Activated naive CD4-positive, alpha-beta T cell treated with anti-CD3 and anti-CD28 coated beads for 36 hours (primary cell): ENCODE measurements at places on chromosomes 1 and 21. TPM values are rescaled to one million over a fixed set of nuclear protein-coding genes. Genes with fewer than 3 reads are reported as not detected.

DNA sequence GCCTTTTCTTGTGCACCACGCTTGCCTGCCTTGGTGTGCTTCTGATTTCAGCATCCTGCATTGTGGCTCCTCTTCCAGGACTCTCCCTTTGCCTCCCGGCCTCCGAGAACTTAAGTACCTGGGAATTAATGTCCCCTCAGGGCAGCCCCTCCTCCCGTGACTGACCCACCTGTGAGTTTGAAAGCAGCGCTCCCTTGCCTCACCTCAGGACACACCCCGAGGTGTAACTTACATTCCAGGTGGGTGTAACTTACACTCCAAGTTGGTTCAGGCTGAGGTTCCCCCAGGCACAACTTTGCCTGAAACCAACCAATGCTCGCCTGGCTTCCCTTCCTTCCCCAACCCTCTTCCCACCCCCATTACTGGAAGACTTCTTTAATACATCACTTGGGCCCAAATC, 161.4 kb downstream of the KAZN start:
- no peak overlapping the region for H3K27ac ChIP-seq
- no peaks in the 10 kb centered on the region for H3K4me1 ChIP-seq
- H3K27me3 ChIP-seq: peaks cover 15% of the 10 kb centered on the region
- DNase-seq: no peak
- no peaks in the 10 kb centered on the region for H3K36me3 ChIP-seq

GRCh38 chr1:164720440-164721227, 161.7 kb downstream of the PBX1 start:
- H3K36me3 ChIP-seq: no peaks in the 10 kb centered on the region
- no peak for DNase-seq
- peaks cover 7% of the 10 kb centered on the region for H3K4me1 ChIP-seq
- H3K27ac ChIP-seq: no peak overlapping the region

DNA sequence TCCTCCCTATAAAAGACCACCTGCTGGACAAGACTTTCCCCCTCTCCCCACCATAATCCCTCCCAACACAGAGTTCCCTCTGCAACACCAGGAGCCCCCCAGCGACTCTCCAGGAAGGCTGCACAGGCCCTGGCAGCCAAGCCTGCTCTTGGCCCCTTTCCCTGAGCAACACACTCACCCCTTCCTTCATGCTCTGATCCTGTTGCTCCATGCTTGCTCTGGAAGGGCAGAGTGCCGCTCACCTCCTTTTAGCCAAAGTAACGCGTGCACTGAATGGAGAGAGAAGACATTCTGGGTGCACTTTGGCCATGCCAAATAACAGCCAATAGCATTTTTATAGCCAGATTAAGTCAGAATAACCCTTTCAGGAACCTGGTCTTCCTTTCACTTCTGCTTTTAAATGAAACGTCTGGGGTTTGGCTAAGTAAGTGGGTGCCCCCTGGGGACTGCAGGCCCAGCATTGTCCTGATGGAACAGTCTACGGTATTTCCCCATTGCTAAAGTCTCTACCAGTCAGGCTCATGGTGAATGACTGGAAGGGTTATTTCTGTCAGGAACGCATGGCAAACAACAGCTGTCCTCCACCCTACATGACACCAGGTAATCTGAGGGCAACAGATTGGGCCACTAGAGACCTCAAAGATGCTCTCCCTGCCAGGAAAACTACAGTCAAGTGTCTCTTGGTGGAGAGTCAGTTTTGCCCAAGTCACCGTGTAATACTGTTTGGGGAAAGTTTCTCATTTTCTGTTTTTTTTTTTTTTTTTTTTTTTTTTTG, at the start of gene SLC2A5:
TSS of gene SLC2A5 (minus strand) at position 310 of the 775 bp plus-strand sequence. CDS start at position 211, 99 bp downstream.
- no peaks in the 10 kb centered on the region for H3K27me3 ChIP-seq
- no peak within 1 kb of the TSS for H3K4me3 ChIP-seq
- DNase-seq: no peak
- H3K36me3 ChIP-seq: no peaks in the 10 kb centered on the region
- H3K27ac ChIP-seq: no peak within 1 kb of the TSS

- peaks cover 35% of the 10 kb centered on the region for H3K4me1 ChIP-seq
- peak; percentile 19 for DNase-seq
- peaks cover 43% of the 10 kb centered on the region for H3K36me3 ChIP-seq
- H3K27me3 ChIP-seq: no peaks in the 10 kb centered on the region
- H3K4me3 ChIP-seq: peak overlapping the region; percentile 52
Observed at GRCh38 chr1:62439652-62440371, 3.0 kb downstream of the USP1 start.

DNA sequence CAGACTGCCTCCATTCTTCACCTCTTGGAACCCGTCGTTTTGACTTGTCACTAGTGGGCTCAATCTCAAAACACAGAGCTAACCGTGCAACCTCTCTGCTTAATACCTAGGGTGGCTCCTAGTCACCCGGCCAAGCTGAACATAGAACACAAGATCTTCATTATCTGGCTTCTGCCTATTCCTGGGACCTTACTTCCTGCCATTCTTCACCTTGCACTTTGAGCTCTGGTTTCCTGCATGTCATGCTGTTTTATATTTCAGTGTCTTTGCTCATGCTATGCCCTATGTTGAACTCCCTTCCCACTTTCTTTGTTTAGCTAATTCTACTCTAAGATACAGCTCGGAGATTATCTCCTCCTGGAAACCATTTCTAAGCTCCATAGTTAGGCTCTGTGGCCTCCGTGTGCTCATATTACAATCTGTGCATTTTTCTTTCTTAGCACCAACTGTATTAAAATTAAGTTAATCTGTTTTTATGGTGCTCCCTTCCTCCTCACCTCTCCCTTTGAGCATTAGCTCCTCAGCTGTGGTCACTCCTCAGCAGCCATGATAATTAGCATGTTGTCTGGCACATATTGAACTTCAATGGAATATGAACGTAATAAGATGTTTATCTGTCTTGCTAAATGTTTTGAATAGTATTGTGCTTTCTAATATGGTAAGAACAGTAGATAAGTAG, 13.1 kb downstream of the GPSM2 start:
- no peak overlapping the region for H3K27ac ChIP-seq
- DNase-seq: no peak
- no peaks in the 10 kb centered on the region for H3K36me3 ChIP-seq
- H3K27me3 ChIP-seq: peaks cover 20% of the 10 kb centered on the region
- H3K4me1 ChIP-seq: no peaks in the 10 kb centered on the region
- H3K4me3 ChIP-seq: no peak overlapping the region

DNA sequence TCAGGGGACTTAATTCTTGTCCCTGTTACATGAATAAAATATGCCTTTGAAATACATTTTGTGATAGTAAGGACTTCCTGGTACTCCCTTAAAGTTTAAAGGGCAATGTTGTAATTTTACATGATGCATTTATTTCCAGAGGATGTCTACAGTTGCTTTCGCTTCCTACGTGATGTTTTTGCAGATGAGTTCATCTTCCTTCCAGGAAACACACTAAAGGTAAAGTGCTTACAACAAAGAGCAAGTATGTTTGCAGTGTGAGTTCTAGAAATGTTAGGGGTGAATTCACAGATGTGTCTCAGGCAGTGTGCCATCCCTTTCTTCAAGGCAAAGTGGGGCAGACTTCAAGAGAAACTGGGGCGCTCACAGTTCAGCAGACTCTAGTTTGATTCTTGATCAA, 31.2 kb downstream of the GNPAT start:
- peak; percentile 14 for DNase-seq
- no peak overlapping the region for H3K4me3 ChIP-seq
- H3K4me1 ChIP-seq: peaks cover 22% of the 10 kb centered on the region
- peak overlapping the region; percentile 98 for H3K27ac ChIP-seq
- peaks cover 53% of the 10 kb centered on the region for H3K36me3 ChIP-seq
- no peaks in the 10 kb centered on the region for H3K27me3 ChIP-seq

DNA sequence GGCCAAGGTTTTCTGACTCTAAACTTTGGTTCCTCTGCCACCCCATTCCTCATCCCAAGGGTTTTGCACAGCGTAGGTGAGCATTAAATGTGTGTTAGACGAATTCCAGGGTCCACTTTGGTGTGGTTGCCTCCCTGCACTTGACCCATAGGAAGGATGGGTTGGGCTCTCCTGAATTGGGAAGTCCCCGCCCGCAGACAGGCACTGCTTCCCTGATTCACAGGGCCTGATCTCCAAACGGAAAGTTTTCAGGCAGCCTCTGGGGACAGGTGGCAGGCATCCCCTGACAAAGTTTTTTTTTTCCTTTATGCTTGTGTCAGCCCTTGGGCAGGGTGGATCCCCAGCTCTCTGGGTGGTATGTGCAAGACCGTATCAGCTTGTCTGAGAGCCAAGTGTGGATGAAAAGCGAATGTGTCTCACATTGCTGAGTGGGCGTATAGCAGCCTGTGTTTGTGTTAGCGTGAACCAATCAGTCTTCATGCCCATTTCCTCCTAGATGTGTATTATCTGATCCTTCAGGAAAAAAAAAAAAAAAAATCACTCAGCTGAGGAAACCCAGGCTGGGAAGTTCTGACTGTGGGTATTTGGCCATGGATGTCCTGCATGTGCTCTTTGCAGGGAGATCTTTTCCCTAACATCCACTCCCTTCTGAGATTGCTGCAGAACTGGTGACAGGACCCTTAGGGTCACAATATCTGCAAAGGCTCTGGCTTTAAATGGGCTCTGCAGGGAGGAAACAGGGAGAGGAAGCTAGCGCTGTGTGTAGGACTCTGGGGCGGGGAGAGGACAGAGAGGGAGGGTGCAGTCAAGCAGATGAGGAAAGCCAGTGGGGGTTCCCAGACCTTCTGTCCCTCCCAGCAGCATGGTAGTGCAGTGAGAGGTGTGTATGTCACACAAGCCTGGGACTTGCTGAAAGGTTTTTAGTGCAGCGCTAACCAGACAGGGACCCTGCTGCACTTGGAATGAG, 42.2 kb upstream of the TRABD2B start:
- DNase-seq: no peak
- no peak overlapping the region for H3K27ac ChIP-seq
- no peaks in the 10 kb centered on the region for H3K36me3 ChIP-seq
- no peak overlapping the region for H3K4me3 ChIP-seq
- peaks cover 15% of the 10 kb centered on the region for H3K27me3 ChIP-seq

The LCE2C gene
- total RNA-seq: not detected
